OCI-LY7 (cell line): ENCODE measurements at places on chromosomes 3 and 15.

DNA sequence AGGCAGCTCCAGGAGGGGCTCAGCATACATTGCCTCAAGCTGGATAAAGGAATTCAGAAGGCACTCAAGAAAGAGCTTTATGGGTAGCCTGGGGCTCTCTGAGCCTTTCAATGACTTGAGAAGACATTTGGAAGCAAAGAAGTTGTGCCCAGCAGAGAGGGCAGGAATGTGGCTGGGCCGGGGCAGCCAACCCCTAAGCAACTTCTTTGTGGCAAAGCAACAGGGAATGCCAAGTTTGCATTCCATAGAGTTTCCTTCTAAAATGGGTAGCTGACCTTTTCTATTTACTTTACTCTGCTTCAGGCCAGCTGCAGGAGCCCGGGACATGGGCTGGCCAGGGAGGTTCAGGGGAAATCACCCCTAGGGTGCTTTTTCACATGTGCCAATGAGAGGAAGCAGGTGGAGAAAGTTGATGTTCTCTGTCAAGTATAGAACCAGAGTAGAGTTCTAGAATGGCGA lies 45.6 kb downstream of the CCDC12 start:
- peak; percentile 57 for DNase-seq

- no peak for DNase-seq
These were observed 41.1 kb downstream of the SLCO3A1 start for GRCh38 chr15:91894606-91895005.

- peak; percentile 80 for DNase-seq
These were observed 90.2 kb upstream of the KLF13 start for GRCh38 chr15:31236184-31237042.

DNA sequence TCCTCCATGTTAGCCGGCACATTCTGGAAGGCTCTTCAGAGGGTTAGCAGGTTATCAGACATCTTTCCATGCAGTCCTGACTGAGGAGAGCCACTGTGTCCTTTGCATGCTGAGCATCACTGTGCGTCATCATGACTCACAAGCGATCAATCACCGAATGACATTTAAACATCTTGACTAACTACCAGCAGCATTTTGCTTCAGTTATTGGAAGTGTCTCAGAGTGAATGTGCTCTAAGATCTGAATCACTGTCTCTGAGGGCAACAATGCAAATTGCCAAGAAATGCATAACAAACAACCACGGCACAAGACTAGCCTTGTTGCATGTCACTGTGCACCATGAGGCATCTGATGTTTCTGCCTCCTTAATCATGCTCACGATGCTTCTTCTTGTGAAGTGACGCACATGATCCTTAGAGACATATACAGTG lies 18.3 kb upstream of the ATP8B4 start:
- DNase-seq = no peak

DNA sequence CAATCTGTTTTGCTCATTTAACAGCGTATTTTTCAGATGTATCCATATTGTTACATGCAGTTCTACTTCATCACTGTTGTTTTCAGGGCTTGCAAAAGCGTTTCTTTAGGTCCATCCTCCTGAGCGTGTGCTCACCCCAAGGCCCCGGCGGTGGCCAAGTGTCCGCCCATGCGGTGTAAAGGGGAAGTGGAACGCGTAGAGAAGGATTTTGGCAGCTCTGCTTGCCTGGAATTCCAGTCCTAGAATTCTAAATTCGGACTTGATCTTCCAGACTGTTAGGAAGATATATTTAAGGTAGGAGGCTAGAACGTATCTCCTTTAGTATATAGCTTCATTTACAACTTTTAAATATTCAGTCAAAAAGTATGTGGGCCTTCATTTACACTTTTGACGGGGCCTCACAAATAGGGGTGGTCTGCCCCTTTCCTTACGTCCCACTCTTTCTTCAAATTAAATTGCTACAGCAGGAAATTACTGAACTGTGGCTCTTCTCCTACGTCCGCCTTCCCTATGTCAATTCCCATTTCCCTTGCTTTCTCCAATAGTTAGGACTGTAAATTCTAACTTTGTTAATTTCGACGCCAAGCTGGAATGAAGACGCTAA lies 609 bp upstream of the TBC1D23 start:
- no peak for DNase-seq

- no peak for DNase-seq
These were observed 9.0 kb downstream of the PODXL2 start for GRCh38 chr3:127637971-127638370.

GRCh38 chr15:37574985-37575384 lies 359.5 kb upstream of the TMCO5A start:
- DNase-seq = no peak

DNA sequence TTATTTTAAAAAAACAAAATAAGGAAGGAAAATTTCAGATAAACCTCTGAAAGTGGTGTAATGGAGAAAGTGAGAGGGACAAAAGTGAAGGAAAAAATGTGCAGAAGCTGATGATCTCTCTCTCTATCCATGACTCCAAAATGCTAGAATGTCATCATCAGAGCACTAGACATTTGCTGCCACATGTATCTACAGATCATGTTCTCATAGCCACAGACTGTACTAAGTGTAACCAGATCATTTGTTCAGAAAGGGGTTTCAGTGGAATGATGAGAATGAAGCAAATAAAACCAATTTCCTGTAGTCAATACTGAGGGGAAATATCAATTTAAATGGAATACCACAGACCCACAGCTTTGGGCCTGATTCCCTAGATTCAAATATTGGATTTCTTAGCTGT lies 104.3 kb upstream of the CHMP2B start:
- DNase-seq = no peak

DNA sequence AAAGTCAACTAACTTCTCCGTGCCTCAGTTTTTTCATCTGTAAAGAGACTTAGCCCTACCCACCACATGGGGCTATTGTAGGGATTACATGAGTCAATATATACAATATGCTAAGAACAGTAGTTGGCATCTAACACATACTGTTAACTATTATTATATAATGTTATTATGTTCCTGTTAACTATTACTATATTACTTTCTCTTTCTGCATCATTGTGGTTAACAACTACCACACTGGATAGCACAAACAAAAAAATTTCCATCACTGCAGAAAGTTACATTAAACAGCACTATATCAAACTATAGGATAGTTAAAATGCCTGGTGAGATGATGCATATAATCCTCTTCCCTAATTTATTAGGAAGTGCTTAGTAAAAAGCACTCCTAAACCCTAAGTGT lies 23.7 kb downstream of the STAG1 start:
- no peak for DNase-seq

DNA sequence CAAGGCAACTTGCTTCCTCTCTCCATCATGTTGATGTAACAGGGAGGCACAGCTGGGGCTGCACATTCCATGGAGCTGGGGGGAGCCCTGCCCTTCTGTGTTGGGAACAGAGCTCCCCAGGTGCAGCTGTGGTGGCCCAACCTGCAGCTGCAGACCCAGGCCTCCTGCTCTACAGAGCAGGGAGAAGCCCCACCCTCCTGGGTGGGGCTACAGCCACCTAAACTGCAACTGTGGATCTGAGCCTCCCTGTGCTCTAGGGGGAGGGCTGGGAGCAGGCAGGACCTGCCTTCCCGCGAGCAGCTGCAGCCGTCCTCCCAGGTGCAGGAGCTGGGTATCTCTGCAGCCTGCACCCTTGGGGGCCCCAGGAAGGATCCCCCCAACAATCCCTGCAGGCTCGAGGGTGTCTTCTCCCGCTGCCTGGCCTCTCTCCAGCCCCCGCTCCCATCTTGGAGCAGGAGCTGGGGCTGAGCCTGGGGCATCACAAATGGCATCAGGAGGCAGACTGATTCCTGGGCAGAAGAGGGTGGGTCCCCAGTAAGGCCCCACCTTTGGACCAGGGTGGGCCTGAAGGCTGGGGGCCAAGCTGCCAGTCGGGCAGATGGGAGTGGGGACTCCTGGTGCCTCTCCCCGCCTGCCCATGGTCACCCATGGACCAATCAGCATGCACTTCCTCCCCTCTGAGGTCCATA lies 7.4 kb downstream of the LRRC58 start:
- DNase-seq = no peak

DNA sequence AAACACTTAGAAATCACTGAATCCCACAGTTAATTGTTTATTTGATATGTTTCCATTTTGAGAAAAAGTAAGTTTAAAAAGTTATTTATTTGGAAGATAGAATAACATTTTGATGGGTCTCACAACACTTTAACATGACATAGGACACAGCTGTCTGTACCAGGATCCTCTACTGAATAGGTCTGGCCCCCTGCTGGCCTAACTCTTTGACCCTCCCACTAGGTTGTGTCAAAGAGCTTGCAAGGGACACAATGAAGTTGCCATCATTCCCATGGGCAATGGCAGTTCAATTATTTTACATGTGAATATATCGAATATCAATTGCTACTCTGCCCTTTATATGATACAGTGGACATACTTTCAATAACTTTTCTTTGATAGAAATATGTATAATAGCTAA lies 138.9 kb downstream of the EPHA3 start:
- DNase-seq = no peak

- DNase-seq = no peak
These were observed 195.3 kb downstream of the THRB start for GRCh38 chr3:24299246-24299805.

DNA sequence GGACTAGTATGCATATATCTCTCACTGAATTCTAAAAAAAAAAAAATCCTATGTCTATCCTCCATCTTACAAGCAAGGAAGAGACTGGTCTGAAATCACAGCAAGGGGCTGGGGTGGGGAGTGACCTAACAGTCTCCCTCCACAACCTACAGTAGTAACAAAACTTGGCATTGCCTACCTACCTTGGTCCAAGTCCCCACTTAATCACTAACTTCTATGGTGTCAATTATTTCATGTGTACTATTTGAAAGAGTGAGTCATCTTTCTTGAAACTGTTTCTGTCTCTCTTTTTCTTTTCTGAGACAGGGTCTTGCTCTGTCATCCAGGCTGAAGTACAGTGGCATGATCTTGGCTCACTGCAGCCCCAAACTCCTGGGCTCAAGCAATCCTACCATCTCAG lies 36.8 kb downstream of the CHAC1 start:
- no peak for DNase-seq

- no peak for DNase-seq
These were observed 5.5 kb upstream of the ANO10 start for GRCh38 chr3:43627360-43627759.

DNA sequence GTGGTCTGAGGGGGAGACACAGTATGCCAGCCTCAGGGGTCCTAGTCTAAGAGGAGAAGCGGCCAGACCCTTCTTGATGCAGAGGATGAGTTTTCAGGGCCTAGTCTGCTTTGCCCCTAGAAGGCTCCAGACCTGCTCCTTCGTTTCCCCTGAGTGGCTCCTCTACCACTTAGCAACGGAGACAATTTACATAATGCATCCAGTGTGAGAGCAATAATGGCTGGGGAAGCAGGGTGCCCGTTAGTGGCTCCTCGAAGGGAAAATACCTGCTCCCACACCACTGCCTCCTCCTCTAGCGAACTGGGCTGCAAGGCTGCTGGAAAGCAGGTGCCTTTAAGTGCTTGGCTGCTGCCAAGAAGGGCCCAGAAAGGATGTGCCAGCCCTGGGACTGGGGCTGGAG lies 38.9 kb downstream of the CACNA2D2 start:
- DNase-seq = no peak
